Placental epithelial cell (primary cell): ENCODE measurements at places on chromosomes 12 and 14. TPM values are rescaled to one million over a fixed set of nuclear protein-coding genes. Genes with fewer than 3 reads are reported as not detected.

Gene TAS2R7
- 0.39 TPM in 1 of 2 replicates, not detected in the other for total RNA-seq

Gene HCAR3
- not detected in 2 replicates for total RNA-seq

Gene POTEG
- total RNA-seq: not detected in 2 replicates

Gene PDE3A
- total RNA-seq: 12.8 and 33.4 TPM in 2 replicates

Gene BDKRB2
- 0.22 and 2.4 TPM in 2 replicates for total RNA-seq
